ENCODE measurements at places on chromosomes 12 and 14.

GRCh38 chr14:69079188-69079742 lies 73.7 kb downstream of the DCAF5 start:
- DNase-seq: no peak

DNA sequence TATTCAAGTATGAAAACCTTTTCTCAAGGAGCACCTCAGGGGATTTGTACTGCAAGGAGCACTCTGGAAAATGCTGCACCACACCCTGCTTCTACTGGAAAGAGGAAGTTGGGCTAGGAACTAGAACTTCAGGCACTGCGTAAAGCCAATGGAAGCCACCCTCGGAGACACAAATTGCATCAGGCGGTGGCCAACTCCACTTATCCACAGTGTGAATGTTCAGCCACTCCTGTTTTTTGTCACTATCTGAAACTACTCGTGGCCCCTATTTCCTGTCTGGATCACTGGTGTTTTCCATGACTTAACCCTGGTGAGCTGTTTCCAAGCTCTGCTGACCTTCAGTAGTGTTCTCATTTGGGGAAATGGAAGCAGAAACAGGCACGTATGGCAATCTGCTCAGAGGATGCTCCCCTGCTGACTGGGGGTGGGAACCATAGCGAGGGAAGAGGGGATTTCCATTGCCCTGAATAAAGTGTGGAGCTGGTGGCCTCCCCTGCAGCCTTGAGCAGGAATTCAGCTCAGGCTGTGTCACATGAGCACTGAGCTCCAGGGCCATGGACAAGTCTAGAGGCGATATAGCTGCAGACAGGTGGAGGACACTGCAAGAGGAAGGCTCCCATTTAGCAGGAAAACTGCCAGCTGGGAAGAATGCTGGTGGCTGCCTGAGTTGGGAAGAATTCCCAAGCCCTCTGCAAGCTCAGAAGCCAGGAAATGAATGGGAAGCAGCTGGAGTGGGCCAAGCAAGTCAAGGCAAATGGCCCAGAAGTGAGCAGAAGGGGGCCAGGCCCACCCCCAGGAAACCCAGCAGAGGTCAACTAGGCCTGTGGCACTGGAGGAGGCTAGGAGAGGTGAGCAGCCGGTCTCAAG lies 50.5 kb upstream of the RAP1B start:
- DNase-seq: no peak

DNA sequence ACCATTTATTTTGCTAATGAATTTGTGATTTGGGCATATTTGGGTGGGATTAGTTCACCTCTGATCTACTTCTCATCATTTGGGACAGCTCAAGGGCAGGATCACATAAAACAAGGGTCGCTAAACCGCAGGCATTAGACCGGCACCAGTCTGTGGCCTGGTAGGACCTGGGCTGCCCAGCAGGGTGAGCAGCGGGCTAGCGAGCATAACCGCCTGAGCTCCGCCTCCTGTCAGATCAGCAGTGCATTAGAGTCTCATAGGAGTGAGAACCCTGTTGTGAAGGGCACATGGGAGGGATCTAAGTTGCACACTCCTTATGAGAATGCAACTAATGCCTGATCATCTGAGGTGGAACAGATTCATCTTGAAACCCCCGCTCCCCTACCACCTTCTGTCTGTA lies 785.3 kb downstream of the TRHDE start:
- DNase-seq: no peak

DNA sequence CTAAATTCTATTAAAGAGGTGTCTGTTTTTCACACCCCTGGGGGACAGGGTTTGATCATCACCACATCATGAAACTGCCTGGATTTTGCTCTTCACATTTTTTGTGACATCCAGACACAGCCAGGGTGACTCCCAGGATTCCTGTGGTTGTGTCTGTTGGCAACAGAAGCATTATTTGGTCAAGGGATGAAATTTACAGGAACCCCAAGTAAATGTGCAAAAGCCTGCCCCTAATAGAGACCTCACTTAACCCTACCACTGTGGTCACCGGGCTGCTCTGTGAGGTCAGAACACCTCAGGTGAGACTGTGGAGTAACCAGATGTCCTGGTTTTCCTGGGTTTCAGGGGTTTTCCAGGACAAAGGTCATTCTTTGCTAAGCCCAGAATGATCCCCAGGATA lies 103.8 kb downstream of the DAD1 start:
- no peak for DNase-seq

DNA sequence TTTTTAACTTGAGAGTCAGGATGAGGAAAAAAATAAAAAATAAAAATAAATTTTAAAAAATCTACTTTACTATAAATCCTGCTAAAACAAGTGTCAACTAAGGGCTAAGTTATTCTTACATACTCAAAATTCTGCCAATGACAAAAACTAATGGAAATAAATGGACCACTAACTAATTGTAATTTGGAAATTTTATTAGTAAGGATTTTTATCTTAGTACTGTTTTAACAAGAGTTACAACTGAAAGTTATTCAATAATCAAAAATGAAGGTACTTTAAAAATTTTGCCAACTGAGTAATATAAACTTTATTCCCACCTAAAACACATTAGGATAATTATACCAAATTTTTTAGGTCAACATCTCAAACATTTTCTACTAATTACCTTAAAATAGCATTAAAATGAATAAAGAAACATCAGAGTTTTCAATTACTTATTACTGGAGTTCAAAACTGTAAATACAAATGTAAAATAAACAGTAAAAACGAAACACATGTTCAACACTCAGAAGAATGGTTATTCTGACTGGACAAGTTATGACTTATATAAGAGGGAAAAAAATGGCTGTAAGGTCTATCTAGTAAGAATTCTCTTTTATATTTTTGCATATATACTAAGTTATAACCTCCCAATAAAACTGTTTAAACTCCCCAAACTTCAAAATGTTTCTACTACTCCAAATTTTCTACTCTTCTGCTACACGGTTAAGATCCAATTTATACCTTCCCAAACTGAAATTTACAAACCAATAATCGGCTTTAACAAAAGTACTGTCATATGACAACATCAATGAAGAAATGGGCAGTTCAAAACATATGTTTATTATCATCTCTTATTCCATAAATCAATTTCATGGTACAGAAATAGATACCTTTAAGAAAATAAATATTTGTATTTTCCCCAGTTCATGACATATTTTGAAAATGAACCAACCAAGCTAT lies 2.7 kb downstream of the HECTD1 start:
- no peak for DNase-seq

- DNase-seq: no peak
These were observed 4.3 kb upstream of the BRMS1L start for GRCh38 chr14:35821564-35822411.

- no peak for DNase-seq
These were observed 107.4 kb downstream of the TSHR start for GRCh38 chr14:81062816-81063215.

DNA sequence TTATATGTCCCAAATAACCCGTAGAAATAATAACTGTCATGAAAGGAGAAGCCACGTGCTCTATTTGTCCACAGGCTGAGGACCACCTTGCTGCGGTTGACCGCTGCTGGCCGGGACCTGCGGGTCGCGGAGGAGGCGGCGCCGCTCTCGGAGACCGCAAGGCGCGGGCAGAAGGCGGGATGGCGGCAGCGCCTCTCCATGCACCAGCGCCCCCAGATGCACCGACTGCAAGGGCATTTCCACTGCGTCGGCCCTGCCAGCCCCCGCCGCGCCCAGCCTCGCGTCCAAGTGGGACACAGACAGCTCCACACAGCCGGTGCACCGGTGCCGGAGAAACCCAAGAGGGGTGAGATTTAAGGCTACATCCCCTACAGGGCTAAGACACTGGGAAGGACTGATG lies 21.0 kb downstream of the RPGRIP1 start:
- no peak for DNase-seq

DNA sequence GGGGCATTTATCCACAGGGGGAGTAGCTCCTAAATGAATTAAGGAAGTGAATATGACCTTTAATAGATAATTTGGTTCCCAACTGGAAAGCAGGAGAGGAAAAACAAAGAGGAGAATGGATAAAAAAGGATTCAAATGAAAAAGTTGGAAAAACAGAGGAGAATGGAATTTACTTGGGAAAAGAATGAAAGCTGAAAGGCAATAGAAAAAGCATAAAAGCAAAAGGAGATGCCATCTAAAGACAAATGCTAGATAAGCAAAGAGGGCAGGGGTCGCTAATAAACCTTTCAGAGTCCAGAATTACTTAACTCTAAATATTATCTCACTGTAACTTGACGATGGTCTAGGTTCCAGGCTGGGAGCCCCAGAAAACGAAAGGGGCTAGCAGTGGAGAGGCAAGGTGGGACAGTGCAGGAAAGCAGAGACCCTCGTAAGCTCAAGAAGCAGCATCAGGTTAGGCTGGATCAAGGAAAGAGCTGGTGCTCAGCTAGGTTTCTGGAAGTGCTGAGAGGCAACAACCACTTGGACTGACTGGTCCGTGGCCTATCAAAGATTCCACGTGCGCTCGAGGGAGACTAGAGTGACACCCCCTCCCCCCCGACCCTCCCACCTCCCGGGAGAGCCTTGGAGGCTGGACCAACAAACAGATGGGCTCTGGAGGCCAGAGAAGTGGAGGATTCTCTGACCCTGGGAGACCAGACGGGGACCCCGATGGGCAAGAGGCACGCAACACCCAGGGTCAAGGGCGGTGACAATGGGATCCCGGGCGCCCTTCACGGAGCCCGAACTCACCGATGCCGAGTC lies 1.2 kb downstream of the SLC2A13 start:
- no peak for DNase-seq

- DNase-seq: no peak
These were observed 35.7 kb downstream of the STK38L start for GRCh38 chr12:27279826-27280225.

Measured in stimulated activated CD4-positive, alpha-beta T cell treated with anti-CD3 and anti-CD28 coated beads, TNF-alpha, amount 100 ng/mL, for 1 hour (primary cell).